Activated naive CD4-positive, alpha-beta T cell (primary cell): ENCODE measurements at places on chromosomes 1 and 21.

DNA sequence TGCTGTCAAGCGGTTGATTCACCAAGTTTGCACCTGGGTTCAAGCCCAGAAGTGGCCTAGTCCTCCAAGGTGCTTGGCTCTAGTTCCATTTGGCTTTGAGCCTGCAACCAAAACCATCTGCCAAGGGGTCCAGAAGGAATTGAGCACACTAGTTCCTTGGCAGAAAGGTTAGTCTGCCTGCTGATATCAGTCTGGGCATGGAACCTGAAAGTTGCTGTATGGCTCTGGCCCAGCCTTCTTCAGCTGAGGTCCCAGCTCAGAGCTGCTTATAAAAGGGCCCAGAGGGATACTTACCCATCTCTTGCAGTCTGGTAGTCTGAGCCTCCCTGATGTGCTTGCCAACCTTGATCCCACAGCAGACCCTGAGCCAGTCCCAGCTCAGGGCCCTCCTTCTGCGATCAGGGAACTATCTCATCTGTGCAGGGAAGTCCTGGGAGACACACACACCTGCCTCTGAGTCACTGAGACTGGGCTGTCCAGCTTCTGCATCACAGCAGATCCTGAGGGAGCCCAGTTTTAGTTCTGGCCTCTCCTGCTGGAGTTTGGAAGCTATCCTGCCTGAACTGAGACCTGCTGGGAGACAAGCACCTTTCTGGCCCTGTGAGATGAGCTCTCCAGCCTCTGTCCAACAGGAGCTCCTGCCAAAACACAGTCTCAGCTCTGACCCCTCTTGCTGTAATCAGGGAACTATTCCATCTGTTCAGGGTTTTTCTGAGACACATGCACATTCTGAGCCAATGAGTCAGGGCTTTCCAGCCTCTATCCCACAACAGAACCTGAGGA lies 75.8 kb downstream of the CTH start:
- DNase-seq = no peak

- DNase-seq = no peak
Observed at GRCh38 chr21:45423201-45423955, 18.4 kb downstream of the COL18A1 start.

GRCh38 chr1:206504363-206504713 lies 3.0 kb upstream of the RASSF5 start:
- no peak for DNase-seq

DNA sequence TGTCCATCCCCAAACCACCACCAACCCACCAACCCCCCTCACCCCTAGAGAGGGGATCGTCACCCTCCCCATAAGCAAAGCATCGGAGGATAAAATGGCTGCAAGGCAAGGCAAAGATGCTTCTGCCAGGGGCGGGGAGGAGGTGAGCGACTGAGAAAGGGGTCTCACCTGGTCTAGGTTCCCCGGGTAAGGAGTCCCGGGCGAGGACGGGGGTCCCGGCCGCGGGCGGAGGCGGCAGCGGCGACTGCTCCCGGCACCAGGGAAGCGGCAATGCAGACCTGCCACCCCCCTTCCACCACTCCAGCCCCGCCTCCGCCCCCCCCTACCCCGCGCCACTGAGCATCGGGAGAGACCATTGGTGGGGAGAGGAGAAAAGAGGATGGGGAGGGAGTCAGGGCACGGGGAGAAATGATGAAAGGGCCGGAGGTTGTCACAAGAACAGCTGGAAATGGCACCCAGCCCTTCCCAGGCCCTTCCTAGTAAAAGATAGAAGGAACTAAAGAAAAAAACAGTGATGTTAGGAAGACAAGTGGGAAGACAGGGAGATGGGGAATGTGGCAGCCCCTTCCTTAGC lies at the start of gene SV2A:
Gene SV2A, minus strand, starts transcription at position 274 of the 574 bp plus-strand sequence. CDS start 4,004 bp downstream, outside the sequence.
- no peak for DNase-seq

DNA sequence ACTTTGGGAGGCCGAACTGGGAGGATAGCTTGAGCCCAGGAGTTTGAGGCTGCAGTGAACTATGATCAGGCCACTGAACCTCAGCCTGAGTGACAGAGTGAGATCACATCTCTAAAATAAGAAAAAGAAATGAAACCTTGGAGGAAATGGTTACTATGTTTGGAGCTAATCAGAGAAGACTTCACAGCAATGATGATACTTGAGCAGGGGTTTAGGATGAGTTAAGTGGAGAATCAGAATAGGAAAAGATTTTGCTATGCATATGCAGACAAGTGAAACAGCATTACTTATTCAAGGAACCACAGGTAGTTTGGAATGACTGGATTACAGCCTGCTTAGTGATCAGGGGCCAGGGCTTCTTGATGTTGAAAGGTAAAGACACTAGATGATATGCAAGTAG lies 1.3 kb upstream of the CD5L start:
- no peak for DNase-seq

DNA sequence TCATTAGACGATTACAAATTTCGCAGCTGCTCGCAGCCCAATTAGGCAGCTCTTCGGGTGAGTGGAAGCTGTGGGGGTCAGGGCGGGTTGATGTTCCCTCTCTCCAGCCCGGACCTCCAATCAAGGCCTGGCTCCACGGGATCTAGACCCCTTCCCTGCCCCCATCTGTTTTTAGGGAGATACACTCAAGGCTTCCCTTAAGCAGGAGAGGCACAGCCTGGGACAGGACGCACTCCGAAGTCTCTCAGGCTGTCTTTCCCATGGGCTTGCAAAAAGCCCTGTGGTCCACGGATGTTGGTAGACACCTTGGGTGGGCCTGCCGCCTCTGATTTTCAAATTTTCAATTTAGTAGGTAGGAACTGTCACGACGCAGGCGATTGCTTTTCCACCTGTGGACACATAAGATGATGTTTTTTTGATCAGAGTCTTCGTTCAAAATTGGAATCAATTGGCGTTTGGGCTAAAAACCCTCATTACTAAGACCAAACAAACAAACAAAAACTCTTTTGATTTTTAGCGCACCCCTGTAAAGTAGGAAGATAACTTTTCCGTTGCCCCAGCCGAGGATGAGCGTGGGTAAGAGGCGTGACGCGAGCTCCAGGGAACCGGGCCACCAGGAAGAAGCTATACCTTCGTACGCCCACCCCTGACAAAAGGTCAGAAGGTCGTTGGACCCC lies 2.5 kb upstream of the LHX8 start:
- no peak for DNase-seq

DNA sequence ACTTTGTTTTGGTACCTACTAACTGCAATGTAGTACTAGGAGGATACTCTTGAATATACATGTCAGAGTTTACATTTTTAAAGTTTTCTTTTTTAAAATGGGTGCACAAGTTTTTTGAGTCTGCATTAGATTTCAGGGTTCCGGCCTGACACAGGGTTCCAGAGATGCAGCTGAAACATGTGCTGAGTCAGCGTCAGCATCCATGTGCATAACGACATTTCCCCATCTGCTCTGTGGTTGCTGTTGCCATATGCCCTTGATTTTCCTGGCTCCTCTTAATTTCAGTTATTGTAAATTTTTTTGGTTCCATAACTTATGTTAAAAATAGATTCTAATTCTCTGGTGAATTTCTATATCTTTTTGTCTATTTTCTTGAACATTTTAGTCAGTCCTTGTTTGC lies 12.3 kb upstream of the METTL13 start:
- no peak for DNase-seq

- DNase-seq = no peak
Observed at GRCh38 chr1:46221749-46222148, 18.6 kb downstream of the LURAP1 start.

GRCh38 chr1:19698181-19698580 lies 33.5 kb downstream of the HTR6 start:
- DNase-seq = no peak

DNA sequence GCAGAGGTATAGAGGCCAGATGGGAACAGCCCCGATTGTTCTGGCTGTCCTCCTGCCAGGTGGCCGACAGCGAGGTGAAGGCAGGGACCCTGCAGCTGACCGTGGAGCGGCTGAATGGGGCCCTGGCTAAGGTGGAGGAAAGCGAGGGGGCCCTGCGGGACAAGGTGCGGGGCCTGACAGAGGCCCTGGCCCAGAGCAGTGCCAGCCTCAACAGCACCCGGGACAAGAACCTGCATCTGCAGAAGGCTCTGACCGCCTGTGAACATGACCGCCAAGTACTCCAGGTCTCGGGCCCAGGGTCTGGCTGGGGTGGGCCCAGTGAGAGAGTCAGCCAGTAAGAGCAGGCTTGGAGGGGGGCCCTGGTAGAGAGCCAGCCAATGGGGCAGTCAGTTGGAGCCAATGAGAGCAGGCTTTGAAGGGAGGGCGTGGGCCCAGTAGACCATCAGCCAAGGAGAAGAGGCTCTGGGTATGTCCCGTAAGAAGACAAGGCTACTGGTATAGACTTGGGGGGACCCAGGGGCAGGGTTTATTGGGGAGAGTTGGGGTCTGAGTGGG lies 11.3 kb downstream of the MFAP2 start:
- no peak for DNase-seq

- no peak for DNase-seq
Observed at GRCh38 chr21:41133874-41134522, 34.0 kb upstream of the BACE2 start.

DNA sequence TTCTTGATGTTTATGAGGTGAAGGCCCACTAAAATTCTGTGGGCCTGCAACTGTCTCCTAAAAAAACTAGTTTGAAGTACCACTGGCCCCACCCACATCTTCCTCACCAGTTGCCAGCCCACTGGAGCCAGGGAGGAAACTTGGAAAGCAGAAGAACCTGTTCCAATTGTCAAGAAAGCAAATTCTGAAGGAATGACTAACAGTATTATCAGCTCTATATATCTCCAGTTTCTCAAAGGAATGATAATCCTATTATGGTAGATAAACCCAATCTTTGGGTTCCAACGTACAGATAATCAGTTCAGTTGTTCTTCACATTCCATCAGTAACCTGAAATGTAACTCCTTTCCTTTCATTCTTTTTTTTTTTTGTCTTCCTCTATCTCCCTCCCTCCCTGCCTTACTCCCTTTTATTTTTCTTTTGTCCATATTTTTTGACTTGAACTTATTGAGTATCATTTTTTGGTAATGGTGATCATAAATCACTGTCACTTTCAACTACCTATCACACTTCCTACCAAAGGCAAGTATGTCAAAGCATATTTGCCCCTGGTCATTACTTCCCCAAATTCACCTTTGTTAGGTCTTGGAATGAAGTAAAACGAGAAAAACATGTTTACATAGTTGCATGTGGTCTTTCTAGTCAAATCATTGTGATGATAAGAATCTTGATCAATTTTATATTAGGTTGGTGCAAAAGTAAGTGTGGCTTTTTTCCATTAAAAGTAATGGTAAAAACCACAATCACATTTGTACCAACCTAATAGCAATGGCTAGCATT lies 943.4 kb downstream of the TTLL7 start:
- DNase-seq = no peak

GRCh38 chr1:25048728-25049127 lies 118.7 kb upstream of the RUNX3 start:
- DNase-seq = no peak

DNA sequence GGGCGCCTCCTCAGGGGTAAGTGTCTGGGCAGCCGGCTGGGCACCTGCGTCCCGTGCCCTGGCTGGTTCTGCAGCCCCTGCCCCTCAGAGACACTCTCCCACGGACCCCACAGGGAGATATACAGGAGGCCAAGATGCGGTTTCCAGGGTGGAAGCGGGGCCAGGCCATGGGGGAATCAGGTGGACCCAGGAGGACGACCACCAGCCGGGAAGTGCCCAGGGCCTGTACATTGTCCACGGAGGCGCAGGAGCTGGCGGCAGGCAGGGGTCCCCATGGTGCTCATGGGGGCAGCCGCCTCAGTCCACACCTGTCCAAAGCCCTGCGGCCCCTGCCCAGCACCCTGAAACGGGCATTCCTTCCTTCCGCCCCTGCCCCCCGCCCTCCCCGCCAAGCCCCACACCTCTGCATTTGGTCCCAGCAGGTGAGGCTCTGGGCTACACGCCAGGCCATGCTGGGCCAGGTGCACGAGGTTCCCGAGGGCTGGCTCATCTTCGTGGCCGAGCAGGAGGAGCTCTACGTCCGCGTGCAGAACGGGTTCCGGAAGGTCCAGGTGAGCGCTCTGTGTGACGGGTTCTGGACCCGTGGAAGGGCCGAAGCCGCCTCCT lies 36.7 kb downstream of the SLC19A1 start:
- no peak for DNase-seq

DNA sequence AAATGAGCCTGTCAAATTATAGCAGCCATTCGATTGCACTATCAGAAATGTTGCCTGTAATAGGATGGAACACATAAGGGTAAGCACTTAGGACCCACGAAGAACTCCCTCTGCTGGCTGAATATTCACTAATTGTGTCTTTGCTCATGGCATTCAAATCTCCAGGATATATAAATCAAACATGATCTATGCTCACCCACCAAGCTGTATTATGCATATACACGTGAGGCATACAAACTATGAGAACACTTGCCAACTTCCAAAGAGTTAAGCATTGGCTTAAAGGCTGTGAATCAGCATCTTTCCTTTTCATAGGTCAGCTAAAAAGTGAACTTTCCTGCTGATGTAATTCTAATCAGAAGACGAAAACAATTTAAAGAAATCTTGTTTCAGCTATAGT lies 34.5 kb downstream of the TMPRSS15 start:
- DNase-seq = no peak

DNA sequence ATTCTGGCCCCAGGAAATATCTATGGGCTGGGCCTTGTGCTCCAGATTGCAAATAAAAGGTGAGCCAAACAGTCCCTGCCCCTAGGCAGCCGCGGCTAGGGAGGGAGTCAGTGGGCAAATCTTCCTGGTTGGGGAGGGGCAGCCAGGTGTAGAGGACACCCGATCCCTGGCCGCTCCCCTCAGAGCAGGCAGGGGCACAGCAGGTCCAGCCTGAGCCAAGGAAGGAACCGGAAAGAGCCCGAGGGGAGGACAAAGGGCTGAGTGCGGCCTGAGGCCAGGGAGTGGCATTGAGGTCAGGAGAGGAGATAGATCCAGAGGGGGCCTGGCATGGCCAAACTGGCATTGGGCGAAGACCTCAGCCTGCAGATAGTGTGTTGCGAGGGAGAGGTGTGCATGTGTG lies 36.6 kb upstream of the ARF1 start:
- DNase-seq = no peak

GRCh38 chr1:110515041-110515440 lies 3.9 kb downstream of the KCNA10 start:
- DNase-seq = no peak

DNA sequence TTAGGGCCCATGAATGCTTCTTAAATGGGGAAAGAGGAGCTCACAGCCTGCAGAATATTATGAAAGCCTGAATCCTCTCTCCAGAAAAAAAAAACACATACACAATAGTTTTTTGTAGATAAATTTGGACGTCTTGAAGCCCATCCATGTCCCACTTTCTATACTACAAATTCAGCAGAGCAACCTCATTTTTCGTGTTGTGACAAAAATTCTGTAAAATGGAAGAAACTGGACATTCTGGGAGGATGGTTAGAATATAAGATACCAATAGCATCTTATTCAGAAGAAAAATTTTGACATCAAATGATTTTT lies 102.1 kb downstream of the ZNF281 start:
- no peak for DNase-seq

- no peak for DNase-seq
Observed at GRCh38 chr1:118298397-118298796, 113.4 kb upstream of the SPAG17 start.

DNA sequence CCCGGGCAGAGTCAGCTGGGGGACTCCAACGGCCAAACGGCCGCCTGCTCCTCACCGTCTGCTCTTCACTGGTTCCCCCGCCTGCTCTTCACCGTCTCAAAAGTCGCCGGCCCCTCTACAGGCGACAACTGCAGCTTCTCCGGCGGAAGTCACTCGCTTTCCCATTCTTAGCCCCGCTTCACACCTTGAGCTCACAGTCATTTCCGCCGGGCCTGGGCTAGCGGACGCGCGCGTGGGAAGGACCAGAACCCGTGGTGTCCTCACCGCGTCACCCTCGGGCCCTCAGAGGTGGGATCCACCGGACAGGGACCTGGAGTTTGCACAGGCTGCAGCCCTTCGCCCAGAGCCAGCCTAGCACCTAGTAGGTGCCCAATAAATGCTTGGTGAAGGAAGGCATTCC lies 27.9 kb upstream of the HJV start:
- no peak for DNase-seq

- DNase-seq = no peak
Observed at GRCh38 chr1:235783148-235783776, 83.4 kb downstream of the LYST start.
